LHCN-M2 (cell line): ENCODE measurements at places on chromosomes 16 and 17. TPM values are rescaled to one million over a fixed set of nuclear protein-coding genes. Genes with fewer than 3 reads are reported as not detected.

DNA sequence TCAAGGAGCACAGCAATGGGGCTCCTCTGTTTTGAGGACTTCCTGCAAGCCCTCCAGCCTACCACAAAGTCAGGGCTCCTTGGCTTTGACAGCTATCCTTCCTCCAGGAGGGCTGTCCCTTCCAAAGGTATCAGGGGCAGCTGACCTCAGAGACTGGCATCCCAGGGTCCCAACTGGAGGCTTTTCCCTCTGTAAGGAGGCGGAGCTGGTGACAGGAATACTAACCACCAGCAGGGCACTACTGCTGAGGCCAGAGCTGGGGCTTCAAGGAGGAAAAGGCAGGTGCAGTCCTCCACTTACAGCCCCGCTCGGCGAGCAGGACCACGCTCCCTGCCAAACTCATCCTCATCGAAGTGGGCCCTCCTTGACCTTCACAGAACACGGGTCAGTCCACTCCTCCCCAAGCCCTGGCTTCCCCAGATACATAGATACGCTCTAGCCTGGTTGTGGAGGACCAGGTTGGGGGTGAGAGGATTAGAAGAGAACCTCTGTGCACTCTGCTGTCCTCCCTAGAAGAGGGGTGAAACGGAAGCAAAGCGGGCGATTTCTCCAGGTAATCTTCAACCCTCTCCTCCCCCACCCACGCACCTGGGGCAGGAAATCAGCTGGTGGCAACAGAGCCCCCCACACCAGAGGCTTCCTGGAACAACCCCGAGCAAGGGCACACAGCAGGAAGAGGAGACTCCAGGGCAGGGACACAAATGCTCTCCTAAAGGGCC, 20.5 kb downstream of the ST3GAL2 start:
- no peak for DNase-seq

GRCh38 chr17:38443356-38444031, 15.2 kb downstream of the ARHGAP23 start:
- DNase-seq: no peak

DNA sequence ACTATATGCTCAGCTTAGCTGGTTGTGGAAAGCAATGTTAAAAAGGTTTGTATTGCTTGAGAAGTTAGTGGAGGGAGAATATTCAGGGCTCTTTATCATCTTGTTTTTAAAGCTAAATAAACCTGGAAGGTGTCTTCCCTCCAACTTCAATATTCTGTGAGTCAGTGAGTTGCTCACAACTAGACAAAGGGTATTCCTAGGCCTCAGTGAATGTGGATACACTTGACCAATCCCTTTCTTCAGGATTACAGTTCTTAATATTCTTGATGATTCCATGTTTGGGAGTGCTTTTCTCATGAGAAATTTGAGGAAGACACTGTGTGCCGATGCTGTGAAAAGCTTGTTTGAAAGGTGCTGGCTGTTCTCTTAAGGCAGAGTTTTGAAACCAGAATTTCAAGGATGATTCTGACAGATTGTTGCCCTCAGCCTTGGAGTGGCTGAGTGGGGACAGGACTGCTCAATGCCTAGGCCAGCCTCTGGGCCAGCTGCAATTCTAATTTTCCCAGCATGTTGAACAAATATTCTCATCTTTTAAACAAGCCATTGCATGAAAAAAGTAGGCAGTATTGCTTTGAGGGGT, 30.1 kb downstream of the MAP2K4 start:
- no peak for DNase-seq

GRCh38 chr17:1733759-1734158, 8.9 kb upstream of the SERPINF2 start:
- DNase-seq: no peak

GRCh38 chr17:63910096-63910495, 962 bp downstream of the CSHL1 start:
- no peak for DNase-seq

DNA sequence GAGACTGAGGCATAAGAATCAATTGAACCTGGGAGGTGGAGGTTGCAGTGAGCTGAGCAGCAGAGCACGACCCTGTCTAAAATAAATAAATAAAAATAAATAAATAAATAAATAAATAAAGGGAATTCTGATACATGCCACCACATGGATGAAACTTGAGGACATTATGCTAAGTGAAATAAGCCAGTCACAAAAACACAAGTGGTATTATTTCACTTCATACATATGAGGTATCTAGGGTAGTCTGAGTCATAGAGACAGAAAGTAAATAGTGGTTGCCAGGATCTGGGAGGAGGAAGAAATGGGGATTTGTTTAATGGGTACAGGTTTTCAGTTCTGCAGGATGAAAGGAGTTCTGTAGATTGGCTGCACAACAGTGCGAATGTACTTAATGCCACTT, 16.3 kb downstream of the PIPOX start:
- DNase-seq: peak; percentile 78

GRCh38 chr17:39972271-39972670, 8.3 kb upstream of the PSMD3 start:
- DNase-seq: no peak

DNA sequence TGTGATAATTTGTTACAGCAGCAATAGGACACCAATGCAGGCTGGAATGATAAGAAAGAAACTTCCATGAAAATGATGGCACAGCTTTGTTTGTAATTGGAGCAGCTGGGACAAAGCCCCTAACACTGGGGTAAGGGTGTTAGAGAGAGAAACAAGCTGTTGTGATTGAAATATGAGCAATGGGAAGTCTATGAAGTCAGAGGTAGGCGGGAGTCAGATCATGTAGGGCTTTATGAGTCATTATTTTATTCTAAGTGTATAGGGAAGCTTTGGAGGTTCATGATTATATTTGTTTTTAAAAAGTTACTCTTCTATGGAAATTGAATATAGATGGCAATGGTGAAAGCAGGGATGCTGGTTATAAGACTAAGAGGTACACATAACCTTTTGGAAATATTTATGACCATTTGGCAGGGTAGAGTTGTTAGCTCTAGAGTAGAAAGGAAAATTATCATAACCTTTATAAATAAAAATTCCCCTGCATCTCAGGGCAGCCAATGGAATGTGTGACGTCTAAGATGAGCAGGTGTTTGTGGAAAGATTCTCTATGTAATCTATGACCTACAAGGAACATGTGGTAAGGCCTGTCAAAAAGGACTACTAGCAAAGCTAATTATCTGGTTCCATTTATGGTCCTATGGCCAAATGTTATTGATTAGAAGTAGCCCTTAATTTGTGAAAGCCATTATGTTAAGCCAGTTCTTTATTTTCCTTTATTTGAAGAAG, 85.6 kb downstream of the KCNJ2 start:
- peak; percentile 74 for DNase-seq

DNA sequence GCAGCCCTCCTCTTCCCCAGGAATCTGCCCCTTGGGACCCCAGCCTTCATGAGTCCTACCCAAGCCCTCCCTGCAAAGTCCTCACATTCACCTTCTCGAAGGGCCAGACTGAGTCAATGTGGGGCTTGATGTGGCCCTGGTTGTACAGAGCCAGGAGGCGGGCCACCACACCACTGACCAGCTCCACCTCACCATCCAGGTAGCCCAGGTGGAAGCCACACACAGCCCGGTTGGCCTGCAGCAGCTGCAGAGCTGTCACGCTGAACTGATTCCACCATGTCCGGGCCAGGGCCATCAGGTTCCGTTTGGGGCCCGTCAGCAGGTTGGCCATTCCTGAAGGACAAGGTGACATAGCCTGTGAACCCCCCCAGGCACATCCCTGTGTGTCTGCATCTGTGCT, 6.0 kb downstream of the VAT1 start:
- DNase-seq: no peak

DNA sequence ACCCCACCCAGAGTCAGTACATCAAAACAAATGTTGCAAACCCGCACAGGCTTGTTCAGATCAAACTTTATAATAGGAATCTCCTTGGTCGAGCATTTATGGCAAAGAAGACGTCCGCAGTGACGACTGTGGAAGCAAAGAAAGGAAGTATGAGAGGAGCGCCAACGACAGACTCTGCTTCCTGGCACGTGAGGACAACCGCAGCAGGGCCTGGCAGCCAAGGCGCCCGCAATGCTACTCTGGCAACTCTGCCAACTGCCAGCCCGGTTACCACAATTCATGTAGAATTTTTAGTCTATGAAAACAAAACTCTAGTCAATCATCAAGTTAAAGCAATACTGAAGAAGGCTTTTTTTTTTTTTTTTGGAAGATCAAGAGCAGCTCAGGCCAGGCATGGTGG, 24.8 kb downstream of the CYB5D2 start:
- DNase-seq: no peak

SKAP1 gene
- total RNA-seq: 0.17 TPM in 1 of 2 replicates, not detected in the other

CD300C gene
- total RNA-seq: not detected in 2 replicates

SLFN14 gene
- total RNA-seq: not detected in 2 replicates

ZNF423 gene
- not detected in 2 replicates for total RNA-seq

GINS2 gene
- 33.1 and 38.6 TPM in 2 replicates for total RNA-seq

FKBP10 gene
- 271 and 283 TPM in 2 replicates for total RNA-seq
